ENCODE measurements at places on chromosomes 16 and 17.

DNA sequence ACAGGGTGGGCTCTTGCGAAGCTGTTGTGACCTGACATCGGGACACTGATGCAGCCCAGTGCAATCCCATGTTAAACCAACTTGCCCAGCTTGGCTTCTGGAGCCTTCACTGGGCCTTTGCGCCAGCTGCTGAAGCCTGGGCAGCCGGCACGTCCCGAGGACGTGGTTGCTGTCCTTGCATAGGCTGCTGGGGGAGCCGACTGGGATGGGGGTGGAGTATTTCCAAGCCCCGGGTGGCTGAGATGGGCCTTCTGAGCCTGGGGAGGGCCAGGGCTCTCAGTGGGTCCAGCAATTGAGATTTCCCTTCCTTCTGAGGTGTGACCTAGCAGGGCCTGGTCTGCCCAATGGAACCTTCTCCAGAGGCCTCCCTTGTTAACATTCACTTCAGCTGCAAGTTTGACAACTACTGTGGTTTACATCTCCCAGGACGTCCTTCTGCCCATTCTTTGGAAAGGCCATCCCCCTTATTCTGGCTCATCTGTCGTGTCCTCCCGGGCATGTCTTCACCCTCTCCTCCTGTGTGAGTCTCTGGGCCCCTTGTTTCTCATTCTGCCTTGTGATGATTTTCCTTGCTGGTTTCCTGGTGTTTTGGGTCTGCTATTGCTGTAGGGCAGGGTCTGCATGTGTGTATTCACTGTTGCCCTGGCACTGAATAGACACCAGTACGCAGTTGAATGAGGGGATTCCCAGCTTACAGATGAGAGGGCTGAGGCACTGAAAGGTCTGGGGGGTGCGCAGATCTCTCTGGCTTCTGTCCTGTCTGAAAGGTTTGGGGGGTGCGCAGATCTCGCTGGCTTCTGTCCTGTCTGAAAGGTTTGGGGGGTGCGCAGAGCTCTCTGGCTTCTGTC, 34.4 kb downstream of the HAPSTR1 start:
- no peak for DNase-seq

- DNase-seq, result no peak
Measured at GRCh38 chr16:67028167-67028695, 718 bp upstream of the CBFB start.

DNA sequence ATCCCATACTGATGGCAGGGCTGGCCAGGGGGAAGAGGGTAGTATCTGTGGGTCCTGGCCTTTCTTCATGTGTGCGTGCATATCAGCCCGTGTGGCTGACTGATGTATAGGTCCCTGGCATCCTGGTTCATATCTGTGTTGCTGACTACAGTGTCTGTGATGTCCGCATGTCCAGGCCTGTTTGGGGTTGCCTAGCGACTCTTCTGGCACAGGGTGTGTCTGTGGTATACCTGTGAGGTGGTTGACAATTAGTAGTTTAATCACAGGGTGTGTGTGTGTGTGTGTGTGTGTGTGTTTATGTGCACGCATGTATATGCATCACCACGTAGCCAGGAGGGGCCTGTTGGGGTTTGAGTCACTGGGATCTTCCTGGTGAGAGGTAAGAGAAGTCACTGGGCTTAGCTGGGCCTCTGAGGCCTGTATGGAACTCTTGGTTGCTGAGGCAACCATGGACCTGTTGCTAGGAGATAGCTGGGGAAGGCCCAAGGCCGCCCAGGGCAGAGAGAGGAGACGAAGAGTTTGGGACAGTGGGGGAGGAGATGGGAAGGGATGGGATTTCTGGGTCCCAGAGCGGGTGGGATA, 603 bp upstream of the TMEM95 start:
- DNase-seq, result no peak

GRCh38 chr16:89119166-89119621, 25.5 kb downstream of the ACSF3 start:
- DNase-seq, result no peak

DNA sequence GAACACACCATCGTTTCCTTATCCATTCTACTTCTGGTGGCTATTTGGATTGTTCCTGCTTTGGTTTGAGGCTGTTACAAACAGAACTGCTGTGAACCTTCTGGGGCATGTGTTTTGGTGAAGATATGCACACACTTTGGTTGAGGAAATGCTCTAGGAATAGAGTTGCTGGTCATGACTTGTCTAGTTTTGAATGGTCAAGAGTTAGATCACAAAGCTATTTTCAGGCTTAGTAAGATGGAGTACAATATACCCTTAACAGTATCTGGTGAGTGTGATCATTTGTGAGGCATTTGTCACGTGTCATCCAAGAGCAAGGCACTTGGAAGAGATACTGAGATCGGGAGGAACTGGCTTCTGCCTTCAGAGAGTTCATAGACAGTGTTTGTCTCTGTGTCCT, 47.0 kb upstream of the CACNG5 start:
- no peak for DNase-seq

- no peak for DNase-seq
Measured at GRCh38 chr16:86300746-86301481, 209.4 kb upstream of the FOXF1 start.

GRCh38 chr17:45896803-45897693, 2.7 kb downstream of the MAPT start:
- no peak for DNase-seq

DNA sequence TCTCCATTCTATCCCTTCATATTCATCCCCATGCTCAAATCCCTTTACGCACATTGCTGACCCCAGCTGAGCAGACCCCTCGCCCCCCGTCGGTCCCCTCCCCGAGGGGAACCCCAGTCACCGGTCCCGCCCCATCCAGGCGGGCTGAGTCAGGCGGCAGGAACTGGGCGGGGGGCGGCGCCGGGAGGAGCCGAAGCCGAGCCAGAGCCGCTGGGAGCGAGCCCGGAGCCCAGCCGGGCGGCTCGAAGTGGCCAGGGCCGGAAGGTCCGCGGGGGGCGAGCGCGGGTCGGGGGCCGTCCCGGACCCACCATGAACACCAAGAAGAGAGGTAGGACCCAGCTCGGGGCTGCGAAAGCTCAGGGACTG, 8.6 kb downstream of the RIPOR1 start:
- no peak for DNase-seq
